ENCODE measurements at places on chromosomes 7 and 10.

- DNase-seq = no peak
Observed at GRCh38 chr7:36863901-36864701, 139.8 kb upstream of the AOAH start.

DNA sequence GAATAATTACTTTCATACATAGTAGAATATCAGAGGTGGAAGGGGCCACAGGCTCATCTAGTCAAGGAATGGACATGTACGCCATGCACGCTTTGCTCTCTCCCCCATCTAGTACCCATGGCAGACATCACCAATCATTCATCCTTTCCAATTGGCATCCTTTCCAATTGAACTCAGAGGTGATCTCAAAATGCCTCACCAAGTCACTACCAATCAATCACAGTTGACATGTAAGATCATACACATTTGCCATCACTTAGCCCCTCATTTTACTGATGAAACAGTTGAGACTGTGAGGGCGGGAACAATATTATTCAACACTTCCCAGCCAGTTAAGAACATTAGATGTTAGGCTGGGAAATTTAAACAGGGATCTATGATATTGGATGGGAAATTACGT, 308.4 kb downstream of the FGFR2 start:
- no peak for DNase-seq

DNA sequence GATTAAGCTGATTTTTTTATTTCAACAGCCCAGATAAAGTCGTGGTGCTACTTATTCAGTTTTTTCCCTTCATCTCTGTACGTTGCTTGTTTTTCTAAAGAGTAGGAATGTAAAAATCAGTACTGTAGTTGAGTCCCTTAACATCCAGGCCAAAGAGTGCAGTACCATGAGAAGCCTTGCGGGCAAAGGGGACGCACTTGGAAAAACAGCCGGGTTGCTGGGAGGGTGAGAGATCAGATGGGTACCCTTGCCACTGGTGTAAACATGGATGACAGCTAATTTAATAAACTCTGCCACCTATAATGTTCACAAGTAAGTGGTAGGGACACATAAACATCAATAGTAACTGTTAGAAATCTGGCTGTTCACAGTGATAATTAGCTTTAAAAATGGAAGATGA, 175.9 kb downstream of the POU6F2 start:
- DNase-seq = no peak

DNA sequence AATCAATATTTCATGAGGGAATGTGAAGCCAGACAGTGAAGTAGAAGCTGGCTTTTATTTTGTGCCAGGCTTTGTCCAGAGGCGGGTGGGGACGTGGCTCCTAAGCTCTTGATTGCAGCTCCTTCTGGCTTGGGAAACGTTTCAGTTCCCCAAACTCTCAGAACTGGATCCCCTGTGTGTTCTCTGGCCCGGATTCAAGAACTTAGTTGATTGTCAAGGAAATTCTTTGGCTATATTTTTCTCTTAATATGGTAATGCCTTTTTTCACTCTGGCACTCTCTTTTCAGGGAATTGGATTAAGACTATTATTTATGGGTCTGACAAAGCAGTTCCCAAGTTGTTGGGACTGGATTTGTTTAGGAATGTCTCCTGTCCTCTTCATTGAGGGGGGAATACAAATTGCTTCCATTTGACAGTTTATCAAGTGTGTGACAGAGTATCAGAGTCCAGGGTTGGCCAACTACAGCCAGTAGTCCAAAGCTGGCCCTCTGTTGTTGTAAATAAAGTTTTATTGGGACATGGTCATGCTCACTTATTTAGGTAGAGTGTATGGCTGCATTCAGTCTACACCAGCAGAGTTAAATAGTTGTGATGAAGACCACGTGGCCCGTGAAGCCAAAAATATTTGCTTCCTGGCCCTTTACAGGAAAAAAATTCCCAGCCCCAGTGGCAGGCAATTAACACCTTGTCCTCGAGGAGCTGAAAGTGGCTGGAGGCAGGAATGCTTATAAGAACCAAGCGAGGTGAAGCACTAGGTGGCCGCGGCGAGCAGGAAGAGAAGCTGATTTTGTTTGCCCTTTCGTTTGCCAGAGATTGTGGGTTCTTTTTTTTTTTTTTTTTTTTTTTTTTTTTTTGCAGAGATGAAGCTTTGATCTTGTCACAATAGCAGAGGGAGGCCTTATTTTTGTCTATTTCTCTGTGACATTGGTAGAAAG, 34.3 kb downstream of the HTRA1 start:
- no peak for DNase-seq

- no peak for DNase-seq
Observed at GRCh38 chr10:125815764-125816163, 7.3 kb downstream of the UROS start.

- no peak for DNase-seq
Observed at GRCh38 chr7:7693881-7694280, 24.5 kb downstream of the RPA3 start.

DNA sequence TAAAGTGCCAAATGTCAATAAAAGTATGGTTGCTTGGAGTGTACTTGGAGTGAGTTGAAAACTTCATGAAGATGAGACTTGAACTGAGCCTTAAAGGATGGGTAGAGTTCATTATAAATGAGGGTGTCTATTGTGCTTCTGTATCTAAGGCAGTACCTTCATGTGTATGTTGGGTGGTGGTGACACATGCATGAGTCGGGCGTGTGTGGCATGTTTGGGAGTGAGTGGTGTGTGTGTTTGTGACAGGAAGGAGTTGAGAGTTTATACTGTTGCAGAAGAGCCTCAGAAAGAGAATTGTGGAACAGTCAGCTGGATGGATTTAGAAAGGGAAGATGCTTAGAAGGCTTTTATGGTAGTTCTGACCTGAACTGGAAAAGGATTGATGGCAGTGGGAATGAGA, 6.0 kb upstream of the ZRANB1 start:
- DNase-seq = no peak

GRCh38 chr7:48424731-48425130, 253.5 kb downstream of the ABCA13 start:
- DNase-seq = peak; percentile 60

DNA sequence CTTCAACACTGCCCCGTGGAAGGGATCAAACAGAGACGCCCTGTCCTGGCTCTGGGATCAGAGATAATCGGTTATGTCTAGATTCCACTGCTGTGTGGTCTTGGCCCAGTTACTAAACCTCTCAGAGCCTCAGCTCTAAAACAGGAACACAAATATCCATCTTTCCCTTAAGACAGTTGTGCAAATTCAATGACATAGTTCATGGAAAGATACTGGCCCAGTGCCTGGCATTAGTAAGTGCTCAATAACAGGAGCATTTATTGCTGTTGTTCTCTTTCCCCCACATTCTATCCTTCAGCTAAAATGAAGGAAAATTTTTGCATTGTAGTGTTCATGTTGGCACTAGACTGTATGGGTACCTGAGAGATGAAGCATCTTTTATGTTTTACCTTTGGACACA, 58.6 kb downstream of the TACC2 start:
- DNase-seq = no peak
